Renal cortical epithelial cell (primary cell): ENCODE measurements at places on chromosomes 6 and 20.
A peak's percentile ranks its signal among the peaks of the same experiment; 100 is the strongest.

DNA sequence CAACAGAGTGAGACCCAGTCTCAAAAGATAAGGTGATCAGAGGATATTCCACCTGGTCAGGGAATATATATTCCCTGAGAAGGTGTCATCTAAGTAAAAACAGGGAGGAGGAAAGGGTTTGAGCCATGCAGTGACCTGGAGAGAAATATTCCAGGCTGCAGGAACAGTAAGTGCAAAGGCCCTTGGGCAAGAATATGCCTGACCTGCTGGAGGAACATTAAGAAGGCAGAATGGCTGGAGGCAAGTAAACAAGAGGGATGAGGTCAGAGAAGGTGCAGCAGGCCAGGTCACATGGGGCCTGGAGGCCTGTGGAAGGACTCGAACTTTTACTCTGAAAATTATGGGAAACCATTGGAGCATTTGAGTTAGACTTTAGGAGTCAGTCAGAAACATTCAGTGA is 6.7 kb downstream of the DEF6 start:
- peak; percentile 15 for DNase-seq

- no peak for DNase-seq
These were observed 18.2 kb downstream of the IFNGR1 start for GRCh38 chr6:137201006-137201405.

DNA sequence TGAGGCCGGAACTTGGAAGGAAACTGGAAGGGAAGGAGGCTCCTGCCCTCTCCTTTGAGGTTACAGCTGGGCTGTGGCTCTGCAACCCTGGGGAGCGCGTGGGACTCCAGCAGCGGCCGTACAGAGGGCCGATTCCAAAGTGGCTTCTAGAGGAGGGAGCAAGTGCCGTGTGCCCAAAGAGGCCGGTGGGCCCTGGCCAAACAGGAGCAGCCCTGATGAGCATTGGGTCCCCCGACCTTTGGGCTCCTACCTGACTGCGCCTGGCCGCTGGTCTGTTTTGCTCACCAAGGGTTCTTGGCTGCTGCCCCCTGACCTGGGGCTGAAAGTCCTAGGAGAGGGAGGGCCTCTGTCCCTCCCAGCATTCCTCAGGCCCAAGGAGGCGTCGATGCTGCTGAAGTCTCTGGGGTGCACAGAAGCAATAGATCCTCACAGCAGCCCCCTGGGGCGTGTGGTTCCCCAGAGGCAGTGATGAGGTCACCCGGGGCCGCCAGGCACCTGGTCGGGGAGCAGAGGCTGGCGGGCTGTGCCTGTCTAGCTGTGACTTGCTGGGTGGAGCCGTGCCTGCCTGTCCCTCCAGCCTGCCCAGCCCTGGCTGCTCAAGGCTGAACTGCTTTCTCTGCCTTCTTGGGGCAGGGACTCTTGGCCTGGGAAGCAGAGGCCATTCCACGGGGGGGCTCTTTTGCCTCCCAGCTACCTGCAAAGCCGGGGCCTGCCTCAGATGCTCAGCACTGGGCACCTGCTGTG is 9.8 kb downstream of the RBM38 start:
- no peak for DNase-seq

DNA sequence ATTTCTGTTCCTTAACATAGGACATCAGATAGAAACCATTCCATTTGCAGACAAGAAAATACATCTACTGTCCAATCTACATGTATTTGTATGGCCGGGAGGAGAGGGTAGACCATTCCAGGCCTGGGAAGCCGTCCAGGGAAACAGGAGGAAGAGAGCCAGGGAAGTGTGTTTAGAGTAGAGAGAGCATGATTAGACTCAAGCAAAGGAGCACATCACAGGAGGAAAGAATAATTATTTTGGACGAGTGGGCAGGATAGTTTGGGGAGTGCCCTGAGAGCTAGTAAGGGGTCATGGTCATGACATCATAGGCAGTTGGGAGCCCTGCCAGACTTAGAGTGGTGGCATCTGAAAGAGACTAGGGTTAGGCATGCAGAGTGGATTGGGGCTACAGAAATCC is 250.0 kb downstream of the HIVEP2 start:
- DNase-seq: no peak

- DNase-seq: no peak
These were observed 9.8 kb downstream of the BCAS4 start for GRCh38 chr20:50804437-50805348.

GRCh38 chr6:75419416-75419815 is 74.2 kb downstream of the FILIP1 start:
- no peak for DNase-seq
